ENCODE measurements at places on chromosomes 3 and 15.

DNA sequence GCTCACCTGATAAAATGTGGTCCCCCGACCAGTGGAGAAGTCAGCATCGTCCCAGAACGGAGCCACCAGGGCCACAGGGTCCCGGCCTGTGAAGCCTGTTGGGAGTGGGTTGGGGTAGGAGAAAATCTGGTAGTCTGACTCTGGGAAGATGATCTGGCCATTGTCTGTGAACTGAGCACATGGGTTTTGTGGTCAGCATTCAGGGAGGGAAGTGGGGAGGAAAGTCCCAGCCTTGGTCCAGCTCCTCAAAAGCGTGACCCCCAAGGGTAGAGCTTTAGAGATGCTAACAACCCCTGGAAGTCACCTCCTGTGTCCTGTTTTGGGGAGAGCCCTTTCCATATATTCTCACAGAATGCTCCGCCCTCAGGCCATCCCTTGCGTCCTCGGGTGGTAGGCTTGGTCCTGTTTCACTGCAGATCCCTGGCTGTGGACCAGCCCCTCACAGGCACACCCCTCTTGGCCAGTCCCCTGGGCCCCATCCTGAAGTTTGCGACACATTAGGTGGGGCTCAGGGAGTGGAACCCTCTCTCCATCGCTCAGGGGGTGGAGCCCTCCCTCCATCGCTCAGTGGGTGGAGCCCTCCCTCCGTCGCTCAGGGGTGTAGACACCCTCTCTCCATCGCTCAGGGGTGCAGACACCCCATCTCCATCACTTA, 40.0 kb downstream of the MUC4 start:
- no peak for DNase-seq

DNA sequence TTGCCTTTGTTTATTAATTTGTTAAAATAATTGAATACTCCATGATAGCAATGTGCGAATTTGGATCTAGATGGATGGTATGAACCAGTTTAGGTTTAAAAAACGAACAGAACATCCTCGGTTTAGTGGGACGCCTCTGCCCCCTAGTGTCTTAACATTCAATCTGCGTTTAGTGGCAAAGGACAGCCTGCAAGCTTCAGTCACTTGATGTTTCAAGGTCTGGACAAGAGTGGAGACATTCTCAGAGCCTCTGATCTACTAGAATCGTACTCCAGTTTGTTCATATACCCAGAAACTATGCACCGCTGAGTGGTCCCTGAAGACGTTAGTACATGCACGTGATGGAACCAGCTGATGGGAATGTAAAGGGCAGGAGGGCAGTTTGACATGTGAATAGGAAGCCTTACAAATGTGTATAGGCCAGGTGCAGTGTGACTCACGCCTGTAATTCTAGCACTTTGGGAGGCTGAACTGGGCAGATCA, 17.8 kb upstream of the ATP13A4 start:
- peak; percentile 51 for DNase-seq

GRCh38 chr15:77031376-77032050, 36.6 kb downstream of the PSTPIP1 start:
- DNase-seq: peak; percentile 42

DNA sequence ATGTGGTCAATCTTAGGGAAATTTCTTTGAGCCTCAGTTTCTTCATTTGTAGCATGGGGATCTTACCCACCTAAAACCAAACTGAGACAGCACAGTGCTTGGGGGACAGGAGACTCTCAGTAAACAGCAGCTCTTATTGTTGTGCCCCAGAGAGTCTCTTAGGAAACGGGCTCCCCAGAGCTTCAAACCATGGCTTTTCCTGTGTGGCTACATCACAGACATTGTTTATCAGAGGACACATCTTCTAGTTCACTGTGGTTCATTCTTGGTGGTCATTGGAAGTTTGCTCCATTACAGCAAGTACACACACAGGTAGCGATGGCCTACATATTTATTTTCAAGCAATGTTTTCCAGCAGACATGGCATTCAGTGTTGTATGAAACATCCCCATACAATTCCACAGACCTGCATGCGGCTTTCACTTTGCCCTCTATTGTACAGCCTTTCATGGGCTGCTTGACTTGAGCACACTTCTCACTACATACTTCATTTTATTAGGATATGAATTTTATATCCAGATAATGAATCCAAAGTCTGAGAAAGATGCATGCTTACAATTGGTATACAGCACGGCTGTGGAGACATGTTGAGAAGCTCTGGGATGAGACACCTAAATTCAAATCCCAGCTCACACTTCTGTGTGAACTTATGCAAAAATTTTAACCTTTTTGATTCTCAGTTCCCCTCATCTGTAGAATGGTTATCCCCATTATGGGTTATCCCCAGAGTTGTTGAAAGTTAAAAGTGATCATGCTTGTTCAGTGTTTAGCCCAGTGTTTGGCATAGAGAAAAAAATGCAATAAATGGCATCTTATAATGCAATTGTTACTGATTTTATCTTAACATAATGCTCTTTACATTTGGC, 84.8 kb upstream of the ICE2 start:
- peak; percentile 48 for DNase-seq

GRCh38 chr15:89978914-89979313, 22.2 kb upstream of the ZNF710 start:
- DNase-seq: no peak

DNA sequence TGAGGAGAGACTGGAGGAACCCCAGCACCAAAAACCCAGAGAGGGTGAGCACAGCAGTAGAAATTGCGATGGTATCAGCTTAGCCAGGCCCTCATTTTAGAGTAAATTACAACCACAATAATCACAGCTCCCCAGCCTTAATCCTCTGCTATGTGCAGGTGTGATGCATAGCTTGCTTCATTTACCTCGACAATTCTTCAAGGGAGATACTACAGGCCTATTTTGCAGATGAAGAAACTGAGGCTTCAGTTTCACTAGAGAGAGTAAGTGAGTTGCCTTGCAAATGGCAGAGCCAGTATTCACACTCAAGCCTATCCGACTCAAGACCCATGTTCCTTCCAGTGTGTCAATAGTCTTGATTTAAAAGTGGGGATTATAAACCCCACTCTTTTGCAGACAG, 33.4 kb downstream of the LSM3 start:
- DNase-seq: no peak

- DNase-seq: no peak
These were observed 53.0 kb downstream of the EFHB start for GRCh38 chr3:19881036-19881435.

- DNase-seq: no peak
These were observed 44.2 kb upstream of the CSPG5 start for GRCh38 chr3:47622671-47623461.

GRCh38 chr3:53792866-53793265, 53.4 kb downstream of the CHDH start:
- DNase-seq: no peak

GRCh38 chr15:33656168-33656567, 312.1 kb upstream of the CHRM5 start:
- no peak for DNase-seq

DNA sequence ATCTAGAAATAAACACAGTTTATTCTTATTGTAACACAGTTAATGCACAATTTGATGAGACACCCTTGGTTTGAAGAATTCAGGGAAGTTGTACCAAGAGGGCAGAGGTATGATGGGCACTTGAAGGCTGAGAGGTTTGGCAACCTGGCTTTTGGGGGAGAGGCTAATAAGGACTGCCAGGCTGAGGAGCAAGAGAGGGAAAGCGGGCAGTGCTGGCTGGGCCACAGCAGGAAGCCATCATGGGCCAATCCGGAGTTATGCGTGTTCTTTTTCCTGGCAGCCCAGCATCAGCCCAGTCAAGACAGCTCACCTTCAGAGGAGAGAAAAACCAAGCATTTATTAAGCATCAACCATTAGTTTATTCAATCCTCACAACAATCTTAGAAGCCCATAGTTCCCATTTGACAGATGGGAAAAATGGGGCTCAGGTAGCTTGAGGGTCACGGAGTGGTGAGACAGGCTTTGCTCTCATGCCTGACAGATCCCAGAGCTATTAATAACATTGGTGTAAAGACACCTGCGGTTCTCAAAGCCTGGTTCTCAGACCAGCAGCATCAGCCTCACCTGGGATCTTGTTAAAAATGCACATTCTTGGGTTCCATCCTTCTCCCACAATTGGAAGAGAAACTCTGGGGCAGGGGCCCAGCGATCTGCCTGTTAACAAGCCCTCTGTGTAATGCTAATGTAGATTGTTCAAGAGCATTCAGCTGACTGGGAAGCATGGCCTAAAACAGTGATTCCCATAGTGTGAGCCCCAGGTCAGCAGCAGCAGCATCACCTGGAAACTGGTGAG, 183.7 kb downstream of the NTRK3 start:
- DNase-seq: no peak

DNA sequence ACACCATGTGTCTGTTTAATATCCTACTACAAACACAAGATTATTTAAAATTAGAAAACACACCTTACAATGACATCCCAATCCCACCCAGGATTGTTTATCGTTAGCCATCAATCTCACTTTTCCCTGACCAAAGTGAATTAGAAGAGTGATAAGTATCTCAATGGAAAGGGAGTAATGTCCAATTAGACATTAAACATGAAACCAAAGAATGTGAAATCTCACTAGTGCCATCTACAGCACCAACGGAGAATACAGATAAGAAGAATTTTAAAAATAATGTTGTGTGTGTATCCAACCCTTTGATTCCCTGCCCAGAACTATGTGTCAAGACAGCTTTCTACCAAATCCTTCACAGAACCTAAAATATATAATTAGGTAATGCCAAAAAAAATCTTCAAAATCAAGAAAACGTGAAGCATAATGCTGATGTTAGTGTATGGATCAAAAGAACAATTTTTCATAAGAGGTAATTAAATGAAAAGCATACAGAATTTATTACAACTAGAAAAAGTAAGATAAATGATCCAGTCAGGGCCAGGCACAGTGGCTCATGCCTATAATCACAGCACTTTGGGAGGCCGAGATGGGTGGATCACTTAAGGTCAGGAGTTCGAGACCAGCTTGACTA, 64.2 kb downstream of the SCAPER start:
- no peak for DNase-seq

DNA sequence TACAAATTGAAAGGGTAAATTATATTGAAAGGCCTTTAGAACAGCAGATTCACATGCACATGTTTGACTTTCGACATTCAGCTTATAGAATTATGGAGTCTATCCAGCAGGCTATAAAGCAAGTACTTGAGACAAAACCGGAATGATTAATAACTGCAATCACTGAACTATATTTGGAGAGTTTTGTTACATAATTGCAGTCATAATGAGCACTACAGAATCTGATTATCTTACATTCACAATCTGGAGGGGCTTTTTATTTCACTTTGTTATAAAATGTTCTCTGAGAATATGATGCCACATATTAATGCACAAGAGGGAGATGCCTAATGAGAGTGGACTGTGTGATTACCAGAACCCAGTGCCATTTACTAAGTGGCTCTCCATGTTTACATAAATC, 64.3 kb downstream of the NSUN3 start:
- no peak for DNase-seq

DNA sequence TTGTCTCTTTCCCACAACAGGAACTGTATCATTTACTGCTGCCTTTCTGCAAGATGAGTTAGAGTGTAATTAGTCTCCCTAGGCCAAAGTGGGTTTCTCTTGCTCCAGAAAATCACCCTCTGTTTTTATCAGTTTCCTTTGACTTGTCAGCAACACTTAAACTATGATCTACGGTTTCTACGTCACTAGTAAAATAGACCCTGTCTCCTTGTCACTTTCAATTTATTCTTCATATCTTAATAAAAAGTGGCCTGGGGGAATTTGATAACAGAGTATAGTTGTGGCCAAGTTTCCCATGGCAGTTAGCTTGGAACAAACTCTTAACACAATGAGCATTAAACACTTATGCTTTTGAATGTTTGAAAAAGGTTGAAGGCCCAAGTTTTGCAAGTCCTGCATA, 79.6 kb downstream of the CGNL1 start:
- DNase-seq: no peak

GRCh38 chr3:50147447-50147846, 7.7 kb upstream of the SEMA3F start:
- no peak for DNase-seq

DNA sequence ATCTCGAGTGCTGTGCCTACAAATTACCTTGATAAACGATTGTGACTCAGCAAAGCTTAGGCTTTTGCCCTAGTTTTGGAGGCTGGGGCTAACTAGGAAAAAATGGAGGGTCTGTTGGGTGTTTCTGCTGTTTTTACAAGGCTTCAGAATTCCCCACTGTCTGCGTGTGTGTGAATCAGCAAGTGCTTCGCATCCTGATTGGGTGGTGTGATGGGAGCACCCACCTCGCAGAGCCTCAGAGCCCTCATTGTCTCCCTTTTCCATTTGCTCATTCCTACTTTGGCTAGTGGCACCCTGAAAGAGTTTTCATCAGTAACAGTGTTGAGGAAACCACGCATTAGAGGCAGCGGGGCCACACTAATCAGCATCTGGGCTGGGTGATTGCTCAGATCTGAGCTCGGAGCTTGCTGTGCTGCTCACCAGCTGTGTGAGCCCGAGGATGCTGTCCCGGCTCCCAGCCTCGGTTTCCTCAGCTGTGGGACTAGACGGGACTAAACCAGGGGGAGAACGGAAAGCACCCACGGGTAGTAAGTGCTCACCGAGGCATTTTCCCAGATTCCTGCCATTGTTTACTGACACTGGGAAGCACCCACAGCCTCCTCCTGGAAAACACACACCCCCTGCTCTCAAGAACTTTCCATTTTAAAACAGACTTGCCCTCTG, 40.6 kb downstream of the GOLGA8S start:
- no peak for DNase-seq

GRCh38 chr3:26498271-26498670, 124.3 kb upstream of the LRRC3B start:
- no peak for DNase-seq

GRCh38 chr15:71888797-71889196, 78.4 kb downstream of the NR2E3 start:
- no peak for DNase-seq

DNA sequence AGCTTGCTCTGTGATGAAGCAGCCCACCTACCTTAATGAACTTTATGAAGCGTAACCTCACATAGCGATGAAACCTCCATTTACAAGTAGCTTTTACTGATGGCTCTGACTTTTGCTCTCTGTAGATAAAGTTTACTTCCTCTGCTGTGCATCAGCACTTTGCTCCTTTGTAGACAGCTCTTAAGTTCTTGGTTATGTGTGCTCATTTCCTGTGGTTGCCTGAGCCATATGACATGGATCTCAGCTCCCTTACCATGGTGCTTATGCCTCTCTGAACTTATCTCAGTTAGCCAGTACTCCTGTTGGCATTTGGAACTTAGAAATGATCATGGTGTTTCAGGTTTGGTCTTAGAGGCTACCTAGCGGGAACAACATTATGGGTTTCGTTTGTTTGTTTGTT, 7.8 kb downstream of the MFSD1 start:
- DNase-seq: no peak

- DNase-seq: no peak
These were observed 284.2 kb downstream of the C3orf38 start for GRCh38 chr3:88434001-88434400.
